ENCODE measurements at places on chromosomes 6 and 20. TPM values are rescaled to one million over a fixed set of nuclear protein-coding genes. Genes with fewer than 3 reads are reported as not detected.

DEFB132 gene
- not detected for total RNA-seq

CCM2L gene
- 3.4 TPM for total RNA-seq

GRCh38 chr20:38393259-38393658 lies 41.9 kb downstream of the SNHG17 start:
- no peak for DNase-seq

GRCh38 chr6:33949877-33950435 lies 146.2 kb upstream of the MLN start:
- DNase-seq = no peak

DNA sequence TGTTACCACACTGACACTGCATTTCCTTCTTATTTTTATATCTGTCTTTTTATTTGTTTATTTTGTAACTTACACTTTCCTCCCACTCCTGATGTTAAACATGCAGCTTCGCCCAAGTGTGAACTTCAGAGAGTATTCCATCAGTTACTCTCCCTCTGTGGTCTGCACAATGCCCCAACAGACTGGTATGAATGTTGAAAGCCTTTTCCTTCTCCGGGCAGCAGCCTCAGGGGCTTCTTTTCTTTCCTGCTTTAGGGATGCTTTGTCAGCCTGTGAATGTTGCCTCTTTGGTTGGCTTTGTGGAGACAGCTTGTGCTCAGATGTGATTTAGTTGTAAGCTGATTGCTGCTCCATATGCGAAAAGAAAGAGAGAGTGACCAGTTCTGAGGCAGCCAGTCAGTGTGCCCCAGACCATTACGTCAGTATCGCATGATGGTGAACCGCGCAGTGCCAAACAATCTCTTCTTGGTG lies 44.0 kb downstream of the SMPDL3A start:
- no peak for DNase-seq

PPP1R3G gene
- 2.0 TPM for total RNA-seq

GRCh38 chr6:131134980-131135243 lies 355 bp upstream of the AKAP7 start:
- no peak for DNase-seq

KCNK17 gene
- 1.4 TPM for total RNA-seq

- no peak for DNase-seq
Observed at GRCh38 chr6:7813704-7814103, 87.8 kb downstream of the BMP6 start.

- no peak for DNase-seq
Observed at GRCh38 chr6:33926451-33926850, 122.6 kb upstream of the MLN start.

ZHX3 gene
- 39.2 TPM for total RNA-seq

PET117 gene
- total RNA-seq = 7.8 TPM

DNA sequence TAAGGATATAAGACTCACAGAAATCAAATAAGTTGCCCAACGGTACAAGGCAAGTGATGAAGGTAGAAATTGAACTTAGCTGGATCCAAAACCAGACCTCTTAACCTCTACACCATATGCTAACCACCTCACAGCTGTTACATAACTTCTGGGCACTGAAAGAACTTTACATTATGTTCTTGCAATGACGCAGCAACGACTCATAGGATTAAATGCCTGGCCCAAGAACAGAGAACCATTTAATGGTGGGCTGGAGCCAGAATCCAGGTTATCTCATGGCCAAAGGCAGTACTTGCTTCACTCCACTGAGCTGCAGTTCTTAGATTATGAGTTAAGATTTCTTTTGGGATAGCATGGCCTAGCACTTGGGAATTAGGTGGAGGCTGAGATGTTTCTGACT lies 4.4 kb downstream of the TRMT6 start:
- no peak for DNase-seq

SOX18 gene
- 1.8 TPM for total RNA-seq

DNA sequence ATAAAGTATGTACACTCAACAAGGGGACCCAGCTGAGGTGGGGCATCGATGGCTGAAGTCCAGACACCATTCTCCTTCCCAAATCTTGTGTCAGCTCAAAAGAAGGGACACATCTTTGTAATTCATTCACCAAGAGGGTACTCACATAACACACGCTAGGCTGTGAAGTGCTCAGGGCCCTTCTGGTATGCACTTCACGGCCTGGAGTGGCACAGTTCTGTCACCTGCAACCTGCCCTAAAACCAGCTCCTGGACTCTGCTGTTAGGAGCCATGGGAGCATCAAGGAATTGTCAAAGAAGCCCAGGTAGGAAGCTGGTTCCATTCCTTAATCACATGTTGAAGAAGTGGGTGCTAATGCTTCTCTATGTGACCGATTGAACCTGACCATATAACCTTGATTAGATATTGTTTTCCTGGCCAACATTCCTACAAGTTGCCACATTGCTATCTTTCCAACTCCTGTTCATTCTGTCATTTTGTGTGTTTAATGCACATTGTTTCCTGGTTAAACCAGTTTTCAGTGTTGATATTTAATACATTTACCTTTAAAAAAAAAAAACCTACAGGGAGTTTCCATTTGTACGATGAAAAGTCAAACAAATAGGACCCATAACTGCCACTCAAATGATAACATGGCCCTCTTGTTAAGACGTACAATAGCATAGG lies 127.3 kb downstream of the TNFRSF21 start:
- no peak for DNase-seq

- no peak for DNase-seq
Observed at GRCh38 chr6:155380666-155381332, 66.5 kb upstream of the TFB1M start.

EMILIN3 gene
- 2.9 TPM for total RNA-seq

GRCh38 chr6:122619309-122619708 lies 9.1 kb downstream of the PKIB start:
- no peak for DNase-seq

GRCh38 chr6:49787176-49787575 lies at the start of gene PGK2:
Gene PGK2 (minus strand): TSS chr6:49787285. CDS start chr6:49787187, 98 bp downstream.
- DNase-seq = no peak

GRCh38 chr20:60136645-60137401 lies 178.6 kb downstream of the CDH26 start:
- no peak for DNase-seq

DNA sequence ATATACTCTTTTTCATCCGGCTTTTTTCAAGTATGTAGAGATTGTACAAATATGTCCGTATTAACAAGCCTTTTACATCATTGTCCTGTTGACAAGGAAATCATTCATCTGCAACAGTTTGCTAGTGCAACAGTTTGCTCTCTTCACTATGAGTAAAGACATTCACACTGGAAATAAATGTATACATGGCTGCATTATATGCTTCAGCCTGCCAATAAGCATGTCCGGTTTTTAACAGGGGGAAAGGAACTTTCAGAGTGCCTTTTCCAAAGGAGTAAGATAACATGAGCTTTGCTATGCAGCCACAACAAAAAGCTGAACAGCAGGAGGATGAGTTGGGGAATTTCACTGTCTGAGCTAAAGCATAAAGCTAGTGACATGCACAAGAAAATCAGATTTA lies 99.4 kb upstream of the ADTRP start:
- DNase-seq = no peak
